AG10803 (cell line): ENCODE measurements at places on chromosomes 4 and X.

DNA sequence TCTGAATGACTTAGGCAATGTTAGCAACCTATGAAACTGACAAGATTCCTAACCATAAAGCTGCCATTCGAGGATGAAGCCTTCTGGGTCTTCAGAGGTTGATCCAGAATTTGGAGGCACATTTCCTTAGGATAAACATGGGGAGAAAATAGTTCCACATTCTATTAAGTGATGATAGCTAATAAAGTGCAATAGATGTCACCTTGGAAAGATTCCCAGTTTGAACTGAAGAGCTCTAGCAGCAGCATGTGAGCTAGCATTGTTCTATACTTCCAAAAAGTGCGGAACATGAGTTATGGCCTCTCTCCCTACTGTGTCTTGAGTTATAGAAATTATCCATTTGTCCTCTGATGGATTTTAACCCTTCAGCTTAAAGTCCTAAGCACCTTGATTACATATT lies 991.4 kb upstream of the SLIT2 start:
- DNase-seq: no peak

GRCh38 chrX:40244980-40245379 lies 147.2 kb upstream of the BCOR start:
- no peak for DNase-seq

GRCh38 chrX:115650916-115651315 lies 89.9 kb downstream of the PLS3 start:
- DNase-seq: peak; percentile 43

DNA sequence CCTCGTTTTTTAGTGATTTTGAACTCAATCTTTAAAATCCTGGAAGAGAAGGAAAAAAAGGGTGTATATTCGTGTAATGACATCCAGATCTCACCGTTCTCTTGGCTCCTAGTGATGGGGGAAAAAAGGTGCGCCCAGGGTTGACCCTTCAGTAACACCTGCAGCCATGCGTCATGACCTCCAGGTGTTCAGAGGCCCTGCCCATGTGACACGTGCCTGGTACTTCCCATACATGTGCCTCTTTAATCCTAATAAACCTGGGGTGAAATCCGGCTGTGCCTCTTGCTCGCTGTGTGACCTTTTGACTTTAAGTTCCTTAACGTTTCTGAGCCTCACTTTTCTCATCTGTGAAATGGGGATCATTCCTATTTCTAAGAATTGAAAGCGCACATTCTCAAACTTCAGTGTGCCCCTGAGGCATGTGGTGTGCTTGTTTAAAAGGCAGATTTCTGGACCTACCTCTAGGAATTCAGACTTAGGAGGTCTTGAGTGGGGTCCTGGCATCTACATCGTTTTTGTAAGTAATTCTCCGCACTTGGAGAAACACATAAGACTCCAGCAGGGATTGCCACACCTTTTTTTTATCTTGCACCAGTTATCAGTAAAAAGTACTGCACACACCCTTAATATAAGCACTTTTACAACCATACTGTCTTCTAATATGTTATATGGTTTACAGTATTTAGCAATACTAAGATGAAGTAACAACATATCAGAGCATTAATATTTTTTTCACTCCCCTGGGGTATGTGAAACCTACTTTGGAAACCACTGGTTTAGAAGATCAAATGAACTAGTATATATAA lies 90.1 kb downstream of the RELL1 start:
- DNase-seq: no peak

DNA sequence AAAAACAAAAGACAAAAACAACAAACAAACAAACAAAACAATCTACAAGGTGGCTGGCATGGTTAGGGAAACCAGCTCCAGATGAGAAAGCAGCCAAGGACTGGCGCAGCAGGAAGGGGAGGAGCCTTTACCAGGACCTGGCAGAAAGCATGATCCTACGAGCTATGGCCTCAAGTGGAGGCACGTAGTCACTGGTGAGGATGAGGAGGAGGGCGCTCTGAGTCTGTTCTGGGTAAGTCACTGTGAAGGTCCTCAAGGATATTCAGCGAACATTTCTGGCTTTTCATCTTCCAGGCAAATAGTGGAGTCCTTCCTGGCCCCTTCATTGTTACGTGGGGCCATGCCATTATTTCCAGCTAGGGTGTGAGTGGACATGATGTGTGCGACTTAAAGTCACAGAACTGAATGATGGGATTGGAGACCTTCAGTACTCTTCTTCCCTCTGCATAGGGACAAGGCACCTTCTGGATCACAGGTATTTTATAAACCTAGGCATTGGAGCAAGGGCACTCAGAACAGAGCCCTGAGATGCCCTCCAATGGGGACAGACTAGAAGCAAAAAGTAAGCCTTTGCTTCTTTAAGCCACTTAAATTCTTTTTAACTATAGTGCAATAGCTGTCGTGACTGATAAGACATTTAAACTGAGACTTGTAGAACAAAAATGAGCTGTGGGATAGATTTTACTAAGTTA lies 771.3 kb downstream of the RAB28 start:
- no peak for DNase-seq

- no peak for DNase-seq
These were observed 434.4 kb upstream of the FAM47C start for GRCh38 chrX:36573720-36574119.

- no peak for DNase-seq
These were observed 2.0 kb downstream of the GTPBP6 start for GRCh38 chrX:316351-317325.

- no peak for DNase-seq
These were observed 56.9 kb upstream of the ABCG2 start for GRCh38 chr4:88215351-88215750.

- peak; percentile 27 for DNase-seq
These were observed 162.1 kb upstream of the KIT start for GRCh38 chr4:54495641-54496040.

- DNase-seq: peak; percentile 12
These were observed 111.9 kb downstream of the SORBS2 start for GRCh38 chr4:185700048-185700447.

DNA sequence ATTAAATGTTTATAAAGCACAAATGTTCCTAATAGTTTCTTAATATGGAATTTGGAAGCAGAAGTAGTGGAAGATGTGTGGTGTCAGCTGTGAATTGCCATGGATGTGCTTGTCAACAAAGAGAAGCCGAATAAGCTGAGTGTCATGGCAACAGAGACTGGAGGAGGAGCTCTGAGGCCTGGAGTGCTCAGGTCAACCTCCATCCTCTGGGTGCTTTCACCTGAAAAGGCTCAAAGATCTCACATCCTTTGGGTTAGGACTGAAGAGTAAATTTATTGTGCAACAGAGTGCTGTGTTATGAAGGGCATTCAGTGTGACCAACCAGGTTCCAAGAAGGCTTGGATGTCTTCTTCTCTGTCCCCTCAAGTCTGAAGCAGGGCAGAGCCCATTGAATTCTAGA lies 18.7 kb downstream of the SGMS2 start:
- no peak for DNase-seq

DNA sequence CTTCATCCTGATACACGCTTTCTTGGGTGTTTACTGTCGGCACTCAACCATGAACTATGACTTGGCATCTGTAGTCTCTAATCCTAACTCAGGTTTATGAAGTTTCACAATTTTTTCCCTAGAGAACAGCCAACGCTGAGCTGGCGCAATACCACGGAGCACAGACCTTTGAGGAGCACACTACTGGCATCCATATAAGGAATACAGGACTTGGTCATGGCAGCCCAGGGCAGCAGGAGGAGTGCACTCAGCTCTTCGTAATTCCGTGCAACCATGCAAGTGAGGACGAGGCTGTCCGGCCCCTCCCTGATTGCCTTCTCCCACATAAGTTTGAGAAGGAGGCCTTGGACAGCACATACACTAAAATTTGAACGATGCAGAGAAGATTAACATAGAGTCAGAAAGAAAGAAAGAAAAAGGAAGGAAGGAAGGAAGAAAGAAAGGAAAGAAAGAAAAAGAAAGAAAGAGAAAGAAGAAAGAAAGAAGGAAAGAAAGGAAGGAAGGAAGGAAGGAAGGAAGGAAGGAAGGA lies 41.0 kb upstream of the PDLIM5 start:
- peak; percentile 36 for DNase-seq

DNA sequence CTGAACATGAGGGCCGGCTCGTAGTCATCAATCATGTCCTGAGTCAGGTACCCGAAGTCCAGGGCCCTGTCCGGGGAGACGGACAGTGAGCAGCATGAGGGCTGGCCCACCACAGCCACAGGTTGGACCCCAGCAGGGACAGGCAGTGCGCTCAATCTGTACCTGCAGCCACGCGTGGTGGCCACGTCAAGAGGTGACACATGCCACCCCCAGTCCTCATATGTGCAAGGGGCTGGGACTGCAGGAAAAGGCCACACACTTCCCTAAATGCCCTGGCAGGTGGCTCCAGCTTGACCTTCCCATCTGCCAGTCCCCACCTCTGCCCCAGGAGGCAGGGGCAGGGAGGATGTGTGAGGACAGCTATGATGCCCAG lies 73.8 kb upstream of the MXD4 start:
- DNase-seq: no peak

GRCh38 chr4:77127837-77128621 lies 29.0 kb upstream of the CCNG2 start:
- no peak for DNase-seq

GRCh38 chr4:181301735-181302710 lies 941.2 kb upstream of the TENM3 start:
- DNase-seq: peak; percentile 47

DNA sequence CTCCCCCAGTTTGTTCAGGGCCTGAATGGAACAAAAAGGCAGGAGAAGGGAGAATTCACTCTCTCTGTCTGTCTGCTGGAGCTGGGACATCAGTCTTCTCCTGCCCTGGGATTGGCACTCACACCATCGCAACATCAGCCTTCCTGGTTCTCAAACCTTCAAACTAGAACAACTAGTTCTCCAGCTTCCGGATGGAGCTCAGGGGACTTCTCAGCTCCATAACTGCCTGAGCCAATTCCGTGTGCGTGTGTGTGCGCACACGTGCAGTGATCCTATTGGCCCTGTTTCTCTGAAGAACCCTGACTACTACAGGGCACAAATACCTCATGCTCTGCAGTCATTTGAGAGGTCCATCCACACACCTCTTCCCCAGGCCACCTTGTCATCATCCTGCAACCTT lies 18.7 kb upstream of the MAN2B2 start:
- DNase-seq: no peak

GRCh38 chr4:136803433-136803832 lies 728.9 kb downstream of the PCDH18 start:
- no peak for DNase-seq

DNA sequence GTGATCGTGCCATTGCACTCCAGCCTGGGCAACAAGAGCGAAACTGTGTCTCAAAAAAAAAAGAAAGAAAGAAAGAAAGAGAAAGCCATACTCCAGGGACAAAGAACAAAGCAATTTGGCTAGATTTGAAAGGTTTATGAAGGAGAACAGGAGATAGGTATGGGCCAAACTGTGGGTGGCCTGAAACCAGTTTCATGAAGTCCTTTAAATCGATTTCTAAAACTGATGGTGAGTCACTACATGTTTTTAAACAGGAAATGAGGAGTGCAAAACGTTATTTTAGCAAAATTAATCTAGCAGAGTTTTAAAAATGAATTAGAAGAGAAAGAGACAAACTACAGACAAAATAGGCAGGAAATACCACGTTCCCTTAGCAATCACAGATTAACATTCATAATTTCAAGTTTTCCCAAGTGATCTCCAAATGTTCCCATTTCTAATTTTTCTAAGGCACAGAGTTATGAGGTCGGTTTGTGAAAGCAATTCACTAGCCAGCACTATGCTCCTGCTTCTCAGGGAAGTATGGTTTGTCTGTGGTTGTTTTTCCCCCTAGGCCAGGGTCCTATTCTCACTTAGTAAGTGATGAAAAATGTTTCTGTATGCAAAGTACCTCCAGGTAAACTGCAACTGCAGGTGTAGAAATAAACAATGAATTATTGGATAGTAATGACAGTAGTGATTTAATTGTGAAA lies 190.6 kb downstream of the PPP3CA start:
- no peak for DNase-seq

DNA sequence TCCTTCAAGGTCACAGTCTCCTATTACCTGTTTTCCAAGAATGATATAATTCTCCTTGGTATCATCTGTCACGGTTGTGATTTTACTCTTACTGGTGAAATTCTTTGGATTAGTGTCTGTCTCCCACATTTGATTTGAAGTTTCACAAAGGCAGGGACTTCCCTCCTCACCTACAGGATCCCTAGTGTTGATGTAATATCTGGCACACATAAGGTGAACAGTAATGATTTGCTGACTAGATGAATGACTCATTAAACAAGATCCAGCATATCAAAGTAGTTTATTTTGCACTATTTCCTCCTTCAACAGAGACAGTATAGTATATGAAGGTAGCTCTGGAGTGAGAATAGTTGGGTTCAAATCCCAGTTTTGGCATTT lies 135.3 kb upstream of the IL1RAPL2 start:
- no peak for DNase-seq

DNA sequence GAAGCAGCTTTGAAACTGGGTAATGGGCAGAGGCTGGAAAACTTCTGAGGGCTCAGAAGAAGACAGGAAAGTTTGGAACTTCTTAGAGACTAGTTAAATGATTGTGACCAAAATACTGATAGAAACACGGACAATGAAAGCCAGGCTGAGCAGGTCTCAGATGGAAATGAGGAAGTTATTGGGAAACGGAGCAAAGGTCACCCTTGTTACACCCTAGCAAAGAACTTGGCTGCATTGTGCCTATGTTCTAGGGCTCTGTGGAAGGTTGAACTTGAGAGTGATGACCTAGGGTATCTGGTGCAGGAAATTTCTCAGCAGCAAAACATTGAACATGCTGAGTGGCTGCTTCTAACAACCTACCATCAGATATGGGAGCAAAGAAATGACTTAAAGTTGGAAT lies 50.8 kb upstream of the FBXW7 start:
- DNase-seq: no peak

DNA sequence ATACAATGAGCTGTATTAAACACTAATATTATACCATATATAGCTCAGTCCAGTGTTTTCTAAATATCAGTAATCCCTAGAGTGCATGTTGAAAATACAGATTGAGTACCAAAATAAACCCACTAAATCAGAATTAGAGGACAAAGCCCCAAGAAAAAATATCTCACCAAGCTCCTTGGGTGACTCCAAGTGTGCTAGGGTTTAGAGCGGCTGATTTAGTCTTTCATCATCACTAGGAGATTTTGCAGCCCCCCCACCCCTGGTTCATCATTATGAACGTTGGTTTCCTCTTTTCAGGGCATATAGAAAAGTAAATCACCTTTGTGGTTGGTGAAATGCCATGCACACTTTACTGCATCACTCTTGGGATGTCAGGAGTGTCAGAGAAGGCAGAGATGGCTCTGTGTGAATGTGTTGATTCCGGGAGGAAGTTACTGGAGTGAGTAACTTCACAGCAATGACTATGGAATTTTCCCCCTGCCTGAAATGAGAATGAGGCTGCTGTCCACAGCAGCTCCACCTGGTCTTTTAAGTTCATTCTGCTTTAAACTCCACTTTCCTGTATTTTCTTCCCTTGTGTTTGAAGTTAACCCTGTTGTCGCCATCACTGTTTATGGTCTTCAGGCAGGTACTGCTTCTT lies 25.2 kb upstream of the ANAPC4 start:
- peak; percentile 64 for DNase-seq

- no peak for DNase-seq
These were observed 86.8 kb upstream of the LSM6 start for GRCh38 chr4:146088690-146089089.

DNA sequence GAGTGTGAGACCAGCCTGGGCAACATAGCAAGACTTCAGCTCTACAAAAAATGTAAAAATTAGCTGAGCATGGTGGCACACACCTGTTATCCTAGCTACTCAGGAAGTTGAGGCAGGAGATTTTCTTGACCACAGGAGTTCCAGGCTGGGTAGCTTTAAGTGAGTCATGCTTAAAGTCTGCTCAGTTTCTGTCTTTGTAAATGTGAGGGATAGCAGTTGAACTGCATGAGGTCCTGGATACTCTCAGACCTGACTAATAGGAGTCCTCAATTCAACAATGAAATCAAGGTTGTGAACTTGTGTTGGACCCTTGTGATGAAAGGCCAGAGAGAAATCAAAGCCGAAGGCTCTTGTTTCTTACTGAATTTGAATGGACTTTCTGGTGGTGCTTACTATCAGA lies 45.2 kb downstream of the STARD8 start:
- peak; percentile 29 for DNase-seq
